ENCODE measurements at places on chromosomes 3 and 15. TPM values are rescaled to one million over a fixed set of nuclear protein-coding genes. Genes with fewer than 3 reads are reported as not detected.

The PRSS50 gene
- not detected for total RNA-seq

GRCh38 chr3:2652386-2652785 is 457.8 kb downstream of the IL5RA start:
- H3K27me3 ChIP-seq = no peaks in the 10 kb centered on the region
- no peaks in the 10 kb centered on the region for H3K36me3 ChIP-seq
- H3K4me3 ChIP-seq = no peak overlapping the region
- no peak for DNase-seq
- H3K27ac ChIP-seq = no peak overlapping the region

The RGMA gene
- total RNA-seq = 2.5 TPM

DNA sequence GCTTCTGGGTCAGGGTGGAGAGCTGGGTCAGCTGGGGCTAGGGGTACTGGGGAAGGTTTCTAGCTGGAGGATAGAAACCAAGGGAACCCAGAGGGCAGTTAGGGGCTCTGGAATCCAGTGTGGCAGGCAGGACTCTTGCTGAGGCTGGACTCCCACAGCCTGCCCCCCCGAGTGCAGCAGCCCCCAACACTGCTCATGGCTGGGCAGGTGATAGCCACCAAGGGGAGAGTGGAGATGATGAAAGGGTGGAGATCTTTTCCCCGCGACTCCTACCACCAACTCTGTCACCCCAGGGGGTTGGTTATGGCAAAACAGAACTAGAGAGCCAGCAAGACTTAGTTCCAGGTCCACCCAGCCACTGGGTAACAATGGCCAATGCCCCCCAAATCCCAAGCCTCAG is 16.9 kb upstream of the LINGO1 start:
- no peaks in the 10 kb centered on the region for H3K4me1 ChIP-seq
- no peak overlapping the region for H3K27ac ChIP-seq
- DNase-seq = no peak
- H3K4me3 ChIP-seq = no peak overlapping the region

DNA sequence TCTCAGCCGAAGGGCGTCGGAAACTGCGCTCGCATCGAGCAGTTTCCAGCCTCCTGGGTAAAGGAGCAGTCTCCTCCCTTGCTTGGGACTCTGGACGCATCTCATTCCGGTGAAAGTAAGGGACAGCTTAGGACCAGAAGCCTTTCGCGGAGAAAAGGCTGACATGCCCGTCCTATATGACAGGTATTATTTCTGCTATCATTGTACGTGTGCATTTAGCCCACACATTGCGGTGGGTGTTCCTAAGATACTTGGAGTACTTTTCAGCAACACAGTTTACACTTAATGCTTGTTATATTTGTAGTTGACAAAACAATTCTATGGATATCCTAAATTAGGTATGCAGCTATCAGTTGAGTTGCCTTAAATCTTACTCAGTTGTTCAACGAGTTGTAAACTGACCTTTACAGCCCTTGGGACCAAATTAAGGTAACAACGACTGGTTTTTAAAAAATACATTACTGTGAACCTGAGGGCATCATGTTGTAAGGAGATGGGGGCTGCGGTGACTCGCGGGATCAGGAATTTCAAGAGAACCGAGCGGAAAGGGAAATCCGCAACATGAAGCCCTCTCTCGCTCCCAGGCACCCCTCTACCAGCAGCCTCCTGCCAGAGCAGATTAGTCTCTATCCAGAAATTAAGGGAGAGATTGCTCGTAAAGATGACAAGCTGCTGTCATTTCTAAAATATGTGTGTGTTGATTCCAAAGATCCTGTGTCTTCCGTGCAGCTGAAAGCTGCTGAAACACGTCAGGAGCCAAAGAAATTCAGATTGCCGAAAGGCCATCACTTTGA is 632 bp upstream of the COPS2 start:
- H3K27ac ChIP-seq = peak overlapping the region; percentile 45
- H3K4me3 ChIP-seq = peak overlapping the region; percentile 100
- no peaks in the 10 kb centered on the region for H3K27me3 ChIP-seq
- H3K36me3 ChIP-seq = no peaks in the 10 kb centered on the region
- peak; percentile 25 for DNase-seq
- H3K4me1 ChIP-seq = peaks cover 19% of the 10 kb centered on the region

GRCh38 chr15:64251121-64251520 is 88.3 kb upstream of the PPIB start:
- H3K36me3 ChIP-seq = no peaks in the 10 kb centered on the region
- DNase-seq = no peak
- peaks cover 50% of the 10 kb centered on the region for H3K4me1 ChIP-seq
- no peaks in the 10 kb centered on the region for H3K27me3 ChIP-seq
- H3K27ac ChIP-seq = no peak overlapping the region

The CHST2 gene
- 6.7 TPM for total RNA-seq

The GOLGA8G gene
- total RNA-seq = not detected

- no peak overlapping the region for H3K4me3 ChIP-seq
- no peaks in the 10 kb centered on the region for H3K27me3 ChIP-seq
- no peak overlapping the region for H3K27ac ChIP-seq
- no peaks in the 10 kb centered on the region for H3K36me3 ChIP-seq
- H3K4me1 ChIP-seq = peaks cover 10% of the 10 kb centered on the region
Measured at GRCh38 chr3:194777729-194778128, 92.0 kb downstream of the FAM43A start.

- H3K4me1 ChIP-seq = peaks cover 5% of the 10 kb centered on the region
- peaks cover 5% of the 10 kb centered on the region for H3K36me3 ChIP-seq
- no peak overlapping the region for H3K4me3 ChIP-seq
Measured at GRCh38 chr3:197088370-197088769, 58.8 kb upstream of the MELTF start.

GRCh38 chr3:123286308-123287023 is 84.7 kb downstream of the SEC22A start:
- peaks cover 13% of the 10 kb centered on the region for H3K4me1 ChIP-seq
- no peak overlapping the region for H3K4me3 ChIP-seq
- no peaks in the 10 kb centered on the region for H3K36me3 ChIP-seq
- no peak overlapping the region for H3K27ac ChIP-seq

The TMIE gene
- total RNA-seq = 0.66 TPM

GRCh38 chr3:42843713-42844411 is 31.8 kb downstream of the CYP8B1 start:
- H3K4me3 ChIP-seq = no peak overlapping the region
- H3K27ac ChIP-seq = no peak overlapping the region
- H3K27me3 ChIP-seq = no peaks in the 10 kb centered on the region
- H3K4me1 ChIP-seq = peaks cover 6% of the 10 kb centered on the region
- DNase-seq = no peak

- H3K27me3 ChIP-seq = no peaks in the 10 kb centered on the region
- no peak overlapping the region for H3K27ac ChIP-seq
- no peak overlapping the region for H3K4me3 ChIP-seq
- no peaks in the 10 kb centered on the region for H3K4me1 ChIP-seq
- no peak for DNase-seq
Measured at GRCh38 chr3:168545591-168545990, 449.9 kb upstream of the GOLIM4 start.

DNA sequence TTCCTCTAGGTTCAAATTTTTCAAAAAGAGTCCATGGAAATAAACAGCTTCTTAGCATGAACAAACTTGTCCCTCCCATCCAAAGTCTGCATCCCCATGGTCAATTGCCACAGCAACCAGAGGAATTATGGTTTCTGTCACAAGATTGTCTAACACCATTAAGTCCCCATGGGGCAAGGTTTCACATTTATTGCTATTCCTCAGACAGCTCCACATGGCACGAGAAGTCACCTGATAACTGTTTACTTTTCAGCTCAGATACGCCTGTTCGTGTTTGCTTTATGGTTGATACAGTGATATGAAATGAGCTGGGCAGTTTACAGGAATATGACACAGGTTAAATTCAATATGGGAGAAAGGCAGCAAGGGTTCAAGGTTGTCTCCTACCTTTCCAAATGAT is 37.9 kb upstream of the MUC13 start:
- H3K27ac ChIP-seq = no peak overlapping the region
- H3K27me3 ChIP-seq = no peaks in the 10 kb centered on the region
- no peak overlapping the region for H3K4me3 ChIP-seq
- no peaks in the 10 kb centered on the region for H3K36me3 ChIP-seq
- no peaks in the 10 kb centered on the region for H3K4me1 ChIP-seq
- DNase-seq = no peak

GRCh38 chr15:97072545-97072944 is 742.0 kb downstream of the NR2F2 start:
- H3K27me3 ChIP-seq = no peaks in the 10 kb centered on the region
- no peaks in the 10 kb centered on the region for H3K4me1 ChIP-seq
- H3K27ac ChIP-seq = no peak overlapping the region

GRCh38 chr15:40990789-40991188 is 37.5 kb downstream of the CHAC1 start:
- H3K36me3 ChIP-seq = peaks cover 50% of the 10 kb centered on the region
- no peak overlapping the region for H3K4me3 ChIP-seq

The FGD5 gene
- not detected for total RNA-seq

The OR5K2 gene
- total RNA-seq = not detected

DNA sequence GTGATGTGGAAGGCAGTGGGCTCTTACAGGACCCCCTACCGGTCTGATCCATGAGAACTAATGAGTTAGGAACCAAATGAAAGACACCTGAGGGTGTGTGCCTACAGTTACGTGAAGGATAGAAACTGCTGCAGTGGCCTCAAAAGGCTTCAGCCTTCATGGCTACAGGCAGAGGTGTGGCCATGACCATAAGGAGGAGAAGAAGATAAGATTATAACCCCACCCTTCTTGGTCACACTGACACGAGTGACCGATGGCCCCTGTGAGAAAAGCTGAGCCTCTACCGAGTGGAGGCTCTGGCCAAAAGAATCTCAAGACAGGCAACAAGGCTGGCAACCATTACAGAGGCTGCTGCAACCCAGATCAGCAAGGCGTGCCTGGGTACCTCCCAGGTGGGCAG is 6.3 kb downstream of the RFT1 start:
- 0 out of 2 replicates have a peak, but pooled peaks cover 1% of the 10 kb centered on the region for H3K4me1 ChIP-seq
- H3K27me3 ChIP-seq = no peaks in the 10 kb centered on the region
- H3K4me3 ChIP-seq = no peak overlapping the region
- DNase-seq = no peak

The C3orf85 gene
- total RNA-seq = not detected

DNA sequence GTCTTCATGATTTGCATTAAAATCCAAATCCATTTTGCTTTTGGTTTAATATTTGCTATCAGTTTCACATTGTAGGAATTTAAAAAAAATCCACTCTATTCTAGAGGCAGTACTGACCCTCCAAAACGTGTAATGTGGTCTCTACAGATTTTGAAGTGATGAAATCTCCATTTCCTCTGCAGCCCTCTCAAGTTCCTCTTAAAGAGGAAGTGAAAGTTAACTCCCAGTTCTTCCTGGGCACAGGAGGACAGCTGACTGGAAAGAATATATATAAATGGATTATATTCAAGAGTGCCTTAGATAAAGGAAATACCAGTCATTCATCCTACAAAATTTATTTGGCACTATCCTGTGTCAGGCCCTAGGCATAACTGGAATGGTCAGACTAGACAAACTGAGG is 83.5 kb upstream of the PLCL2 start:
- H3K27me3 ChIP-seq = no peaks in the 10 kb centered on the region
- H3K27ac ChIP-seq = no peak overlapping the region
- H3K4me1 ChIP-seq = no peaks in the 10 kb centered on the region

GRCh38 chr3:154244644-154245043 is 79.6 kb downstream of the DHX36 start:
- H3K4me1 ChIP-seq = peaks cover 7% of the 10 kb centered on the region
- DNase-seq = peak; percentile 47
- no peak overlapping the region for H3K27ac ChIP-seq
- H3K4me3 ChIP-seq = no peak overlapping the region
- no peaks in the 10 kb centered on the region for H3K27me3 ChIP-seq

DNA sequence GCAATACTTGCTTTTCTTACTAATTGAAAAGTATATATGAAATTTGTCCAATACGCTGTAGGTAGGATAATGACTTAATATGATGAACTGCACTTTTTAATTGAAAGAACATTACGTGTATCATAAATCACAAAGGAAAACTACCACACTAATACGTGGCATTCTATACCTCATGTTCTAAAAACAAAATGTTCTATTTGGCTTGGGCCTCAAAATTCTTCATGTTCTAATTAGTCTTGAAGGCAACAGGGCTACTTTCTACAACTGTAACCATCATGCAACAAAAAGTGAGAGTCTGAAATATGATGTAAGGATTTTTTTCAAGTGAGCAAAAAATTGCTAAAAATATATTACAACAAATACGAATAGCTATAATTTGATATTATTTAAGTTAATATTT is 19.8 kb downstream of the THRB start:
- no peak for DNase-seq
- H3K36me3 ChIP-seq = no peaks in the 10 kb centered on the region
- no peak overlapping the region for H3K27ac ChIP-seq
- no peak overlapping the region for H3K4me3 ChIP-seq
- H3K27me3 ChIP-seq = no peaks in the 10 kb centered on the region

DNA sequence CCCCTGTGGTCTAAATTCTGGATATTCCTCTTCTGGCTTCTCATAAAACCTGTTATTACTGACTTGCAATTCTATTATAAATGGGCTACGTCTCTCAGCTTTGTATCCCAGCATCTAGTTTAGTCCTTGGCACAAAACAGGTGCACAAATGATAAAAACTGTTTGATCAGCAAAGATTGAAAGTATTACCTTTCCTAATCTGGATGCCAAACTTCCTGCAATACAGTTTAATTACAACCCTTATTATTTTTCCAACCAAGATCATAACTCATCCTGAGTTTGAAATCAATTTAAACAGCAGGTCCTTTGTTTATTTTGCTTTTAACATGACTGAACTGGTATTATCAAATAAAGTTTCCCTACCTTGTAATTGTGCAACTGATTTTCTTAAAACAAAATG is 132.6 kb downstream of the ATP1B3 start:
- no peak overlapping the region for H3K4me3 ChIP-seq
- no peaks in the 10 kb centered on the region for H3K27me3 ChIP-seq
- no peaks in the 10 kb centered on the region for H3K36me3 ChIP-seq
- DNase-seq = no peak
- H3K4me1 ChIP-seq = no peaks in the 10 kb centered on the region

DNA sequence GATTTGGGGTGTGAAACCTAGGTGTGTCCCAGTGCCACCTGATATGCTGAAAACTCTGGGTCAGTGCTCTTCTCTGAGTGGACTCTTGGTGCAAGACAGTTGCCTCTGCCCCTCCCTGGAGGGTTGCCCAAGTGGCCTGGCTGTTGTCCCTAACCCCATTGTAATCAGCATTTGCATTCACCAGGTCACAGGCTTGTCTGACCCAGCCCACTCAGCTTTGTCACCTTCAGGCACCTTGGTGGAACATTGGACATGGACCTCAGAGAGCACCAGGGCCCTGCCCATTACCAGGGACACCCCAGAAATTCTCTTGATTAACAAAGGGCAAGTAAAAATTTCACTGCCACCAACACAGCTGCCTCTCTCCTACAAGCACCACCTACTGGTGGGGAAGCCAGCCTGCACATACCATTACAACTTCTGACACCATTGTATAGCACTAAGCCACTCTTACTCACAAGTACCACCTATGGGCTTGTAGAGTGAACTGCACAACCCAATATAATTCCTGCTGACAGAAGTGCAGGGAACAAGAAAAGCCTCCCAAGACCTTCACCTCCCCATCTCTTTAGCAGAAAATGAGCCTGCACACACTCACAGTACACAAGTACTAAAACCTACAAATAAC is 324.6 kb downstream of the EPHA6 start:
- no peak overlapping the region for H3K4me3 ChIP-seq
- no peaks in the 10 kb centered on the region for H3K27me3 ChIP-seq
- H3K27ac ChIP-seq = no peak overlapping the region
- H3K36me3 ChIP-seq = no peaks in the 10 kb centered on the region

The TXNRD3 gene
- 7.8 TPM for total RNA-seq

- no peaks in the 10 kb centered on the region for H3K36me3 ChIP-seq
- H3K4me3 ChIP-seq = no peak overlapping the region
- no peak overlapping the region for H3K27ac ChIP-seq
- H3K27me3 ChIP-seq = no peaks in the 10 kb centered on the region
- no peaks in the 10 kb centered on the region for H3K4me1 ChIP-seq
- DNase-seq = no peak
Measured at GRCh38 chr3:60206206-60206605, 1045.0 kb downstream of the FHIT start.

The CA12 gene
- total RNA-seq = 19.8 TPM

The ARNT2 gene
- total RNA-seq = 0.11 TPM

The CHRNA5 gene
- total RNA-seq = 11.0 TPM
